Right lung (tissue), 10 donors: ENCODE measurements at places on chromosomes 4 and X.

GRCh38 chr4:39922399-39922798 is 55.3 kb downstream of the PDS5A start:
- DNase-seq, result no peak

DNA sequence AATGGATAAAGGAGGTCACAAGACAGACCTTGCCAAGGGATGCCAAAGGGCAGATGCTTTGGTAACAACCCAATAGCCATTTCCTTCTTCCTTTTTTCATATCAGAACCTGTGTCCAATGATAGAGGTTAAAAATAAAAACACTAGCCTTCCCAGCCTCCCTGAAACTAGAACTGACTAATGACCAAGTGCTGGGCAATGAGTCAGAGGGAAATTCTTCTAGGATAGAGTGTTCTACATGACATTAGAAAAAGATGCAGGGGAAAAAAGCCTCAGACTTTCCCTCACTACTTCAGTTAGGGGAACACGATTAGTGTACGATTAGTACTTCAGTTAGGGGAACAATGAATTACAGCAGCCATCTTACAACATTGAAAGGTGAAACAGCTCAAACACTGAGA is 29.3 kb upstream of the FAM47C start:
- DNase-seq, result no peak

DNA sequence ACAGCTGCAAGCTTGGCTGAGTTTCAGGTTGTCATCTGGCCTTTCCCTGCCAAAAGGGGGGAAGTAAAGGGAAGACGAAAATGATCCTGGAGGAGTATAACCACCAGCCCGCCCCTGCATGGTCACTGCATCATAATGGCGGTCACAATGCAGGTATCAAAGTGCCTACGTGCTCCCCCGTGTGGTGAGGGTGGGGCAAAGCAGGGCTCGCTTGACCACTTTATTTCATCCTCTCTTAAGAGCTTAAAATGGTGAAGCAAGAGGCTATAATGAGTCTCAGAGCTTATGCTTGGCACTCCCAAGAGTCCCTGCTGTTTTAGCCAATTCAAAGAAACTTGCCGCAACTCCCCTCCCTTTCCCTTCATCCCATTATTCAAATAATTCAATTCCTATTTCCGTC is 105.6 kb downstream of the APOOL start:
- no peak for DNase-seq

GRCh38 chr4:125689805-125690204 is 375.1 kb downstream of the FAT4 start:
- DNase-seq, result no peak

DNA sequence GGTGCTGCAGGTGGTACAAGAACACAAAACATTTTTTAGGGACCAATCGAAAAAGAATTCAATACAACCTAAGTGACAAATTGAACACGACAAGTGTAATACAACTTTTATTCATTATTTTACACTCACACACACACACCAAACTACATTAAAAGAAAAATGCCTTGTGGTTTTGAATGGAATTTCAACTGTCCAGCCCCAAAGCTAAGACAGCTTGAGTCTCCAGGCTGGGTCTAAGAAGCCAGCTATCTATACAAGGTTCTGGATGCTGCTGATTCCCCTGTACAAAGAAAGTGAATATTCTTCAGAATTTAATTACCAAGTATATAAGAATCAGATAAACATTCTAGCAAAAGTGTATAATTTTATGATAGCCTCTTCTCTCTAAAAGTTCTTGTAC is 118.2 kb downstream of the PPP3CA start:
- DNase-seq, result no peak

GRCh38 chr4:145289403-145290076 is 109.2 kb upstream of the OTUD4 start:
- no peak for DNase-seq

- DNase-seq, result no peak
These were observed 94.0 kb upstream of the ATP8A1 start for GRCh38 chr4:42750856-42751255.

- no peak for DNase-seq
These were observed 4.0 kb downstream of the LAP3 start for GRCh38 chr4:17580969-17581368.

DNA sequence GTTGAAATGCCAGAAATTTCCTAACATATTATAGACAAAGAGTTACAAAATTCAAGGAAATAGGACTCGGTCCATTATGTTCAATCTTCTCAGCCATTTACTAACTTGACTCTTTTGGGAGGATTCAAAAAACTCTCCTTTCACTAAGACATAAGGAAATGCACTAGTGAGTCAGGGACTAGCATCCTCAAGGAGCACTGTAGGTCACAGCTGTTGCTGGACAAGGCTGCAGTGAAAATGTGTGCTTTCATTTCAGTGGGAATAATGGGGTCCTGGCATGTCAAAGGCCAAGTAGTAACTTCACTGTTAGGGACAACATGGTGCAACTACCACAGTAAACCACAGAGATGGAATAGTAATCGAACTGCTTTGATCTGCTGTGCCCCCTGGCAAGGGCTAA is 56.9 kb upstream of the ABCG2 start:
- DNase-seq, result no peak

DNA sequence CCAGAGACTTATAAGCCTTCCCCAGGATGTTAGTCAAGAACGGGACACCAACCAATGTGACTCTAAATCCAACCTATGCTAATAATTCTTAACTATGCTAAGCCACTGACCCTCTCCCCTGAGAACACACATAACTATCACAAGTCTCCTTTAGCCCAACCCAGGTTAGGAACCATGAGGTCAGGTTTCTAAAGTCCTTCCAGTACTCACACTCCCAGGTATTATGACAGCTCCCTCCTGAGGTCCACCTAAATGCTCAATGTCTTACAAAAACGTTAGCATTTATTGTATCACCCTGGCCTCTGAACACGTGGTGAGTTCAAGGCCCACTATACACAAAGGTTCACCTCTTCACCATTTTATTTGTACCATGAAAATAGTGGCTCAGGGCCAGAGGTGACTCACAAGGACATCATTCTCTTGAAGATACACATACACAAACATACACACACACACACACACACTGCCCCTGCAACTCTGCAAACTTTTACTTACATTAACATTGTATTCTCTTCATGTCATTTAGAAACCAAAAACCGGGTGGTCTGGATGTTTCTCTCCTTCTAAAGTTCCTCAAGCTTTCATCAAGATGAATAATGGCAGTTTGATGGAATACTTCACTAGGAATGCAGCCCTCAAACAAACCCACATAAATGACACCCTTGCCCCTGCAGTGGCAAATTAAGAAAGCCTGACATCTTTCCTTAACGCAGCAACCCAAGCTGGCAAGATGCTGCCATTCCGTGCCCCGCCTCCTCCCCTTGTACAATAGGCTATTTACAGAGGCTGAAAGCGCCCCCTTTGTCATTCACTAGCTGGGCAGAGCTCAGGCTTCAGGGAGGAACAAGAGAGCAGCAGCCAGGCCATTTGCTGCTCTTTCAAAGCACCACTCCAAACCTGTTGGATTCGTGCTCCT is 17.7 kb downstream of the ACSL1 start:
- no peak for DNase-seq

DNA sequence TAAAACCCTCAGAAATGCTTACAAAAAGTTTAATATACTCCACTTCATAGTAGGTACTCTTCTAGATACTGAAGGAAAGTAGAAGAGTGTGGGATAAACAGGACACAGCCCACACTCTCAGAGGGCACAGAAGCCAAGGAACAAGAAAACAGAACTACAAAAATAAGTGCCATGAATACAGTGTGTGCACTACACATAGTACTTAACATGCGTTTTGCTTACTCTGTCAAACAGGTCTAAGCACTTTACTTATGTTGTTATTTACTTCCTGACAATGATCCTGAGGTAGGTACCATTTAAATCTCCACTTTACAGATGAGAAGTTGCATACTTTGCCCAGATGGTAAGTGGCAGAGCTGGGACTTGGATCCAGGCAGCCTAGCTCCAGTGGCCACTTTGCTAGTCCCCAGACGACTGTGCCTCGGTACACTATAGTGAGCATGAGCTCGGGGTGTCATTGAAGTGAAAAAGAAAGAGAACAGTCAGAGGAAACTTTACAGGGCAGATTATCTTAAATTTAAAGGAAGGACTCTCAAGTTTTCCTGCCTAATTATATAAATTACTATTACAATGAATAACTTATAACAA is 120.3 kb downstream of the BANK1 start:
- DNase-seq, result no peak

- DNase-seq, result no peak
These were observed 98.3 kb upstream of the MAML3 start for GRCh38 chr4:140252141-140252741.

DNA sequence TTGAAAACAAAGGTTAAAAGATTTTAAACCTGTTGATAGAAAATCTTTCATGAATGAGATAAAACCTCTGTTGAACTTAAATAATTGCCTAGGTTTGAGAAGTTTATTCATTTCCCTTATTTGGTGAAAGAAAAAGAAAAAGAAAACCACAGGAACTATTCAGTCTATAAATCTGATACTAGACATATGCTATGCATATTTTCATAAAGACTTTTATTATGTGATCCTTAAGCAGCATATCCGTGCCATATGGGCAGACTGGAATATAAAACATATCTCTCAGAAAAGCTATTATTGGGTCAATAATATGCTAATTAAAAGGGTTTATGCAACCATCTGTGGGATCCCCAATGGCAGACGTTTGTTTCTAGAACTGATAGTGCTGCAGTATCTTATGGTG is 178.7 kb downstream of the RASL11B start:
- DNase-seq, result no peak

GRCh38 chrX:20521222-20521621 is 254.5 kb upstream of the RPS6KA3 start:
- DNase-seq, result no peak

- no peak for DNase-seq
These were observed 73.5 kb downstream of the RS1 start for GRCh38 chrX:18598413-18598812.

DNA sequence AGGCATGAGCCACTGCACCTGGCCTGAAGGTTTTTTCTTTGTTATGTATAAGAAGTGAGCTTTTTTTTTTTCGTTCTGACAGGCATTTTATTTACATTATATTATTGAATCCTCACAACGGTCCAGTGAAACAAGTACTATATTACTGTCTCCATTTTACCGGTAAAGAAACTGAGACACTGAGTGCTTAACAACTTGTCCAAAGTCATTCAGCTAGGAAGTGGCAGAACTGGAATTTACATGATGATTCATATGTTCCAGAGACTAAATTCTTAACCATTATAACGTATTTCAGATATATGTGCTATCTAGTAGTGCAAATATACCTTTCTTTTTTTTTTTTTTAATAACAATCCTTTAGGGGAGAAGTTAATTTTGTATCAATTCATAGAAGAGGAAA is 18.4 kb upstream of the SLC6A14 start:
- no peak for DNase-seq

GRCh38 chr4:174999407-174999806 is 81.2 kb downstream of the ADAM29 start:
- DNase-seq, result no peak

DNA sequence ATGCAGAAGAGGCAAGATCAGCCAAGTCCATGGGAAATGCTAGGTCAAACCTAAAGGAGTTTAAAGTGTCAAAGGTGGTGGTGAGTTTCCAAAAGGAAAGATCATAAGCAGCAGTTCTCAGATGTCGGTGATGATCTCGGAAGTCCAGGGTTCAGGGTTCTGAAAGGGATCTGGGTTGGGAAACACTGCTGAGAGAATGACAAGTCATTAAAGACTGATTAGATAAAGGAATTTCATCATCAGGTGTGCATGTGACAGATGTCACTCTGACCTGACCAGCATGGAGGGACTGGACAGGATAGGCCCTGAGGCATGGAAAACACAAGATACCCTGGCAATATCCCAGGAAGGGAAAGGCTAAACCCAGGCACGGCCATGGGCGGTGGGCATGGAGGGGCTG is 195.7 kb upstream of the TBL1X start:
- no peak for DNase-seq

DNA sequence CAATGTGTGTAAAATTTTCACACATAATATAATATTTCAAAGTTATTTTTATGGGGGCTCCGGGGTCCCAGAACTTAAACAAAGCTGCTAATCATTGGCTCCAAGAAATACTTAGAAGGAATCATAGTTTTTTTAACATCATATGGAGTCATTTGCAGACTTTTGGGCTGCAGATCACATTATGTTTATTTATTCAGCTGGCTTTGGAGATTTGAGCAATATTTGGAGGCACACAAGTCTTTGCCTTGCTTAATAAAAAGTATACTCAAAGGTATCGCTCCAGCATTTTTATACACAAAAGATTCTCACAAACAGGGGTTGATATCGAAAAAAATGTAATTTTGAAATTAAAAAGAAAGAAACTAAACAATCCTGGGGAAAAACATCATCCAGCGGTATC is 382.5 kb upstream of the TENM3 start:
- DNase-seq, result no peak

DNA sequence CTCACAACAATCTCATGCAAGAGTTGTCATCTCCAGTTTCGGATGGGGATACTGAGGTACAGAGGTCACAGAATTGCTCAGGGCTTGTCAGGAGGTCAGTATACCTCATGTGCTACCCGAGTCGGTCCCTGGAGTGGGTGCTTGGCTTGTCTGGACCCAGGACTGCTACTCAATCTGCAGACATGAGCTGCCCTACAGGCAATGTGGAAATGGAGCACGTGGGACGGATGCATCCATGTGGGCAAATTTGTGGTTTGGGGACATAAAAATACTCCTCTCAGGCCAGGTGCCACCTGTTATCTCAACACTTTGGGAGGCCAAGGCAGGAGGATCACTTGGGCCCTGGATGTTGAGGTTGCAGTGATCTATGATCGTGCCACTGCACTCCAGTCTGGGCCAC is 15.8 kb downstream of the USP11 start:
- DNase-seq, result no peak

- DNase-seq, result no peak
These were observed 29.2 kb downstream of the LETM1 start for GRCh38 chr4:1826531-1827350.

- DNase-seq, result no peak
These were observed 107.8 kb upstream of the TMEM47 start for GRCh38 chrX:34764852-34765361.

GRCh38 chr4:159837071-159837470 is 734.2 kb downstream of the RAPGEF2 start:
- no peak for DNase-seq

DNA sequence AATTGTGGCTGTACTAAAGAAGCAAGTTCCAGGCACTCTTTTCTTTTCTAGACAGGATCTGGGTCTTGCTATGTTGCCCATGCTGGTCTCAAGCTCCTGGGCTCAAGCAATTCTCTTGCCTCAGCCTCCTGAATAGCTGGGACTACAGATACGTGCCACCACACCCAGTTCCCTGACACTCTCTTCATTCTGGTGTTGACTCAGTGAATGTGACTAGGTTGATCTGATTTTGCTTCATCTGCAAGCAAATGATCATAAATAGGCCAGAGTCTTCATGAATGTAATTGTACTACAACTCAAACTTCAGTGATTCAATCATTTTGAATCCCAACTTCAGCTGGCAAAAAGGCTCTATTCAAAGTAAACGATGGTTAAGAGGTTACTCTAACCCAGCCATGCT is 78.5 kb downstream of the APBB2 start:
- DNase-seq, result no peak

- no peak for DNase-seq
These were observed 286.6 kb upstream of the GATB start for GRCh38 chr4:152047451-152047850.

GRCh38 chr4:18882468-18882867 is 860.9 kb upstream of the LCORL start:
- DNase-seq, result no peak
